Activated CD4-positive, alpha-beta T cell treated with anti-CD3 and anti-CD28 coated beads, Interleukin-10, Interleukin-2, amounts not matched to agents 100 ng/mL and 50 ng/mL, durations not matched to agents 16 hours and 8 hours (primary cell): ENCODE measurements at places on chromosomes 4 and X.

- no peak for DNase-seq
These were observed 72.0 kb upstream of the MSX1 start for GRCh38 chr4:4787421-4787820.

- no peak for DNase-seq
These were observed 43.7 kb upstream of the MAPK10 start for GRCh38 chr4:86403575-86403974.

GRCh38 chr4:115054836-115055235 is 58.6 kb downstream of the NDST4 start:
- DNase-seq: no peak

GRCh38 chr4:7933651-7934510 is 5.8 kb downstream of the AFAP1 start:
- DNase-seq: no peak

DNA sequence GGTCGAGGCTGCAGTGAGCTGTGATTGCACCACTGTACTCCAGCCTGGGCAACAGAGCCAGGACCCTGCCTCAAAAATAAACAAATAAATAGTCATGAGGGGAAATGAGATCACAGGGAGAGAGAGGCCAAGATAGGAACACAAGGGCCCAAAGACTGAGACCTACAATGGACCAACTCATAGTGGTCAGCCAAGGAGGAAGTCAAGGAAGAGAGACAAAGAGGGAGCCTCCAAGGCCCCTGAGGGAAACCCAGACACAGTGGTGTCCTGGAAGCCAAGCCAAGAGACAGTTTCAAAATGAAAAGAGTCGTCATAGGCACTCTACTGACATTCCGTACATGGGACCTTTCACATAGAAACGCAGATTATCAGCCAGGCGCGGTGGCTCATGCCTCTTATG is 153.3 kb downstream of the BCOR start:
- no peak for DNase-seq

DNA sequence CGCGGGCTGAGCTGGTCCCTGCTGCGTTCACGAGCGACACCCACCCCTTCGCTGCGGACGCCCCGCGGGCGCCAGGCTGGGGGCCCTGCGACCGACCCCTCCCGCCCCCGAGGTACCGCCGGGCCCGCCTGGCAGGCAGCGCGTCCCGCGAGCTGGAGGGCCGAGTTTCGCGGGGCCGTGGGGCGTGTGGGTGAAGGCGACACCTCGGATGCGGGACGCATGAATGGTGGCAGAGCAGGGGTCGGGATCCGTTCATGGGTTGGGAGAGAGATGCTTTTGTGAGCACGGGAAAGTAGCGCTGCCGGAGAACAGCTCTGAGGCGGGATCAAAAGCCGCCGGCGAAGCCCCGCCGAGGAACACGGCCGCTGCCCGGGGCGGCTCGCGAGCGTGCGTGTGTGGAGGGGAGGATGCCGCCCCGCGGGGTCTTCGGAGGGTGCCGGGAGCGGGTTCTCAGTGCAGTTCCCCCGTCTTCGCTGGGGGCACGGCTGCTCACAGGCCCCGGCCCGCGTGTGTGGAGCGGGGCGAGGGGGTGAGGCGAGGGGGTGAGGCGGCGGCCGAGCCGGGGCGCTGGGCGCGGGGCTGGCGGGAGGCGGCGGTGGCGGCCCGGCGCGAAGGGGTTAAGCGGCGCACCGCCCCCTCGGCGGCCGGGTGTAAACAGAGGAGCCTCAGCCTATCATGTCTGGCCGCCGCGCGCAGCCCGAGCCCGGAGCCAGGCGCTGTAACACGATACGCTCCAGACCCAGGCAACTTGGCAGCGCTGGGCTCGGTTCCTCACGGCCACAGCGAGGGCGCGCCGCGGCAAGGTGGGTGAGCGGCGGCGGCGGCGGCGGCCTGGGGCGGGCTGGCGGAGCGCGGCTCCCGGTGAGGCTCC is 205.3 kb downstream of the TENM3 start:
- DNase-seq: peak; percentile 52

GRCh38 chr4:145213245-145213644 is 32.9 kb upstream of the OTUD4 start:
- no peak for DNase-seq

DNA sequence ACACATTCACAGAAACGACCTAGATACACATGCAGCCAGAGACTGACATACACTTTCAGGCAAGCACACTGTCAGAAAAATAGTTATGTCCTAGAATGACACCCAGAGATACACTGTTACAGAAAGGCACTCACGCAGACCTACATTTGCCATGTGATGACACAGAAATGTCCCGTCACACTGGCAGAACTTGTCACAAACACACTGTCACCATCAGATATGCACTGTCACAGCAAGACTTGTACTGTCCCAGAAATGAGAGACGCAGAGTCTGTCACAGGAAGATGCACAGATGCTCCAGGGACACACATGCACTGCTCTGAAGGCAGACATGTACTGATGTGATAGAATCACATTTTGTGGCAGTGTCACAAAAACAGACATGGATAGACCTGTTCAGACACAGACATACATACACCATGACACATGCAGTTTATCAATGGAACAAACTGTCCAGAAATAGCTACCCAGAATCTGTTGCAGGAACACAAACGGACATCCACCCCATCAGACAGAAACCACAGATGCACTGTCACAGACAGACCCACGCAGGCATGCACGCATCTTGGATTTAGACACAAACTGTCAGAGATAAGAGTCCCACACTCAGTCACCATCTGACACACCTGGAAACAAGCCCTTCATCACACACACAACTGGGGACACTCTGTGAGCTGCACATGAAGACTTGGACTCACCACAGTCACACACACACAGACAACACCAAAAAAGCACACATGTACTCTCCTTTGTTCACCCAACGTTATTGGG is 1.3 kb upstream of the PIM2 start:
- peak; percentile 62 for DNase-seq

- peak; percentile 46 for DNase-seq
These were observed 50.3 kb downstream of the ARHGAP10 start for GRCh38 chr4:147782087-147782781.

- no peak for DNase-seq
These were observed 1314.0 kb downstream of the PCDH19 start for GRCh38 chrX:99095965-99096635.

DNA sequence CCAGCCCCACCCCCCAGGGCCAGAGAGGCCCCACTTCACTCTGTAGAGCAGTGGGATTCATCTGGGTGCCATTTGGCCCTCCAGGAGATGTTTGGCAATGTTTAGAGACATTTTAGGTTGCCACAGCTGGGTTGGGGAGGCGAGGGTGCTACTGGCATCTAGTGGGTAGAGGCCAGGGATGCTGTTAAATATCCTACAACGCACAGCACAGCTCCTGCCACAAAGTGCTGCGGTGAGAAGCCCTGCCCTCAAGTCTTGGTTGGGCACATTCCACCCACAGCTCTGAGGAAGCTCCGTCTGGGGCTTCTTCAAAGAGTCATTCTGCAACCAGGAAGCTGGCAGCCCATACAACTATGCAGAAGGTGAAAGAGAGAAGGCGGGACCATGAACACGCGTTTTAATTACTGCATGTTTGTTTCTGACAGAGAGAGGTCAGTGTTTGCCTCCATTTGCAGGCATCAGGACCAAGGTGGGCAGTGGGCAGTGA is 48.1 kb upstream of the FAM9C start:
- peak; percentile 95 for DNase-seq
